Mesenchymal stem cell (in vitro differentiated cells and primary cell): ENCODE measurements at places on chromosomes 13 and 19.

DNA sequence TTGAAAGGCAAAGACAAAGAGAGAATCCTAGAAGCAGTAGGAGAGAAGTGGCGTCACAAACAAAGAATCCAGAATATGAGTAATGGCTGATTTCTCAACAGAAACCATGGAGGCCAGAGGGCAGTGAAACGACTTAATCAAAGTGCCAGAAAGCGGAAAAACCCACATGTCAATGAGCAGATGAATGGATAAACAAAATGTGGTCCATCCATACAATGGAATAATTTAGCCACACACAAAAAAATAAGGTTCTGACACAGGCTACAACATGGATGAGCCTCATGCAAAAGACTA, 52.2 kb upstream of the RANBP3 start:
- DNase-seq: peak; percentile 85
- peaks cover 6% of the 10 kb centered on the region for H3K36me3 ChIP-seq
- H3K4me1 ChIP-seq: no peaks in the 10 kb centered on the region
- H3K4me3 ChIP-seq: no peak overlapping the region
- no peaks in the 10 kb centered on the region for H3K27me3 ChIP-seq

- peak; percentile 90 for DNase-seq
- H3K27me3 ChIP-seq: no peaks in the 10 kb centered on the region
- H3K4me1 ChIP-seq: peaks cover 1% of the 10 kb centered on the region
Measured at GRCh38 chr13:108463340-108463739, 166.1 kb upstream of the MYO16 start.

DNA sequence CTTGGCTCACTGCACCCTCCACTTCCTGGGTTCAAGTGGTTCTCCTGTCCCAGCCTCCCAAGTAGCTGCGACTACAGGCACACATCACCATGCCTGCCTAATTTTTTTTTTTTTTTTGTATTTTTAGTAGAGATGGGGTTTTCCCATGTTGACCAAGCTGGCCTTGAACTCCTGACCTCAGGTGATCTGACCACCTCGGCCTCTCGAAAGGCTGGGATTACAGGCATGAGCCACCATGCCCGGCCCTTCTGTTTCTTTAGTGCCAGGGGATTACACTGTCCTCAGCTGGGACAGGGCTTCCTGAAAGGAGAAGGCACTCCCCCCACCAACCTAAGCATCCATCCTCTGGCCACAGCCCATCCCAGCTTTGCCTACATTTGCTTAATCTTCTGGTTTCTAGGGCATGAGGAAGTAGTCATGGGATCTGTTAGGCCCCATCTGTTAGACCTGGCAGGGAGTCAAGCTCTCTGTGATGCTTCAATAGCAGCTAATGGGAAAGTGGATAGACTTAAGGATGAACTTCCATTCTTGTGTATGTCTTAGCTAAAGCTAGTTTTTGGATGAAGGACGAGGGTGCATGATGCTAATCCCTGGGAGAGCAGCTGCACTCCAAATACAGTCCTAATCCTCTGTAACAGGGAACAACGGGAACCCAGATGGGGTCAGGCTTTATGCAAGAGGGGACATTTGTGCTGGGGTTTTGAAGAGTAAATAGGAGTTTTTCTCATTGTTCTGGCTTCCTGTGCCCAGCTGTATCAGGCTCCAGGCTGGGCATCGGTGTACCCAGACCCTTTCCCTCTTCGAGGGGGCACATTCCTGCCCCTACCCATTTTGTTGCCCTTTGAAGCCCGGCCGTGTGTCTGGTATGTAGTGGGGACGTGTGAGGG, 2.6 kb downstream of the VAV1 start:
- H3K4me3 ChIP-seq: no peak overlapping the region
- H3K27me3 ChIP-seq: peaks cover 4% of the 10 kb centered on the region
- H3K27ac ChIP-seq: no peak overlapping the region

- DNase-seq: peak; percentile 77
- H3K27ac ChIP-seq: no peak overlapping the region
- no peaks in the 10 kb centered on the region for H3K4me1 ChIP-seq
- no peak overlapping the region for H3K4me3 ChIP-seq
- H3K27me3 ChIP-seq: no peaks in the 10 kb centered on the region
Measured at GRCh38 chr13:59276436-59276835, 887.3 kb downstream of the DIAPH3 start.

GRCh38 chr19:8610041-8610935, at the start of gene ADAMTS10:
ADAMTS10 (minus strand) TSS chr19:8610715; CDS start chr19:8605710, 5,005 bp downstream.
- H3K27ac ChIP-seq: peak within 1 kb of the TSS; percentile 54
- peaks cover 28% of the 10 kb centered on the region for H3K4me1 ChIP-seq
- H3K36me3 ChIP-seq: no peaks in the 10 kb centered on the region
- no peaks in the 10 kb centered on the region for H3K27me3 ChIP-seq

DNA sequence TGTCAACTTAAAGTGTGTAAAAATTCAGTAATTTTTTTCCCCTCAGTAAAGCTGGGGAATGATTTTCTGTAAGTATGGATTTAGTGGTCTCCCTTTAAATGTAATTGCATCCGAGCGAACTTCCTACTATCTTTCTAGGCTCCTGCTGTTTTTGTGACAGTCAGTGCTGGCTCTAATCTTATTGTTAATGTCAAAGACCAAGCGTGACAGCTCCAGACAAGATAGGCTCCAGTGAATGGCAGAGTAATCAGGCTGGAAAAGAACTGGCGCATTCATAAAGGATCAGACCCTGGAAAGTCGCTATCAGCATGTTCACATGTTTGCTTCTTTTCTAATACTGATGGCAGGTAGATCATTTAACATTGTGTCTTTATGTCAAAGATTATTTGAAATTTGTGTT, 908.0 kb upstream of the ATXN8OS start:
- no peak overlapping the region for H3K27ac ChIP-seq
- H3K36me3 ChIP-seq: no peaks in the 10 kb centered on the region
- H3K27me3 ChIP-seq: no peaks in the 10 kb centered on the region
- no peak overlapping the region for H3K4me3 ChIP-seq

DNA sequence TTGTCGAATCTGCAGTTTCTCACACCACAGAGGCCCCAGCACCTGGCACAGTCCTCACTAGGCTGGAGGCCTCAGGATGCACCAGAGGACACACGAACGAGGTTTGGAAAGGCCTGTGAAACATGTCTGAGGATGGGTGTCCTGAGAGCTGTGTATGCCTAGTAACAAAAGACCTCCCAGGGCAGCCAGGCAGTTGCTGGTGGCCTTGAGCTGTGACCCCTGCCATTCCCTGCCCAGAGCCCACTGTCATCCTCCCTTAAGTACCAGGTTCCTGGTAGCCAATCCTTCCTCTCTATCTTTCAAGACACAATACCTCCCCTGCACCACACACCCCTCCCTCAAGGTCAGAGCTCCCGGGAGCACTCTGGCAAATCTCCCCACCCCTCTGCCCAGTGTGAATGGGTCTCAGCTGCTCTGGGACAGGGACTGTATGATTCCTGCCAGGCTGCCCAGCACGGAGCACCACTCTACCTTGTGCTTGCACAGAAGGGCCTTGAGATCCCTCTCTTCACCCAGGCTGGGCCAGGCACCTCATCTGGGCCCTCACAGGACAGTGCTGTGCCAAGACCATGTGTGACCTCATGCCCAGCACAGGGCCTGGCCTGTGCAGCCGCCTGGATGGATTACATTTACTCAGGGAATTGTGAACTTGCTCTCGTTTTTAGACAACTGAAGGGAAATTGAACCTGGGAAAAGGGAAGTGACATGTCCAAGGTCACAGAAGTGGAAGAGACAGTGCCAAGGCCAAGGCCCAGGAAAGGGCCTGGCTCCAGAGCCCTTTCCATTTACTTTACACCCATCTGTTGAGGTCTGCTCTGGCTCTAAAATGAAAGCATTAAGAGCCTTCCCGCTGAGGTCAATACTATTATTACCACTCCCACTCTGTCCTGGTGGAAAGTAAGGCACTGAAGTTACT, 2.2 kb downstream of the ZNF787 start:
- H3K27ac ChIP-seq: peak overlapping the region; percentile 89
- H3K4me1 ChIP-seq: peaks cover 38% of the 10 kb centered on the region
- H3K4me3 ChIP-seq: no peak overlapping the region
- DNase-seq: no peak

- H3K4me1 ChIP-seq: no peaks in the 10 kb centered on the region
- H3K4me3 ChIP-seq: no peak overlapping the region
- H3K27me3 ChIP-seq: no peaks in the 10 kb centered on the region
- no peak for DNase-seq
Measured at GRCh38 chr19:7968796-7969554, 25.5 kb upstream of the TIMM44 start.

GRCh38 chr19:4234862-4235201, 5.5 kb downstream of the EBI3 start:
- H3K4me1 ChIP-seq: peaks cover 7% of the 10 kb centered on the region
- peaks cover 31% of the 10 kb centered on the region for H3K27me3 ChIP-seq
- peaks cover 13% of the 10 kb centered on the region for H3K36me3 ChIP-seq
- DNase-seq: no peak

DNA sequence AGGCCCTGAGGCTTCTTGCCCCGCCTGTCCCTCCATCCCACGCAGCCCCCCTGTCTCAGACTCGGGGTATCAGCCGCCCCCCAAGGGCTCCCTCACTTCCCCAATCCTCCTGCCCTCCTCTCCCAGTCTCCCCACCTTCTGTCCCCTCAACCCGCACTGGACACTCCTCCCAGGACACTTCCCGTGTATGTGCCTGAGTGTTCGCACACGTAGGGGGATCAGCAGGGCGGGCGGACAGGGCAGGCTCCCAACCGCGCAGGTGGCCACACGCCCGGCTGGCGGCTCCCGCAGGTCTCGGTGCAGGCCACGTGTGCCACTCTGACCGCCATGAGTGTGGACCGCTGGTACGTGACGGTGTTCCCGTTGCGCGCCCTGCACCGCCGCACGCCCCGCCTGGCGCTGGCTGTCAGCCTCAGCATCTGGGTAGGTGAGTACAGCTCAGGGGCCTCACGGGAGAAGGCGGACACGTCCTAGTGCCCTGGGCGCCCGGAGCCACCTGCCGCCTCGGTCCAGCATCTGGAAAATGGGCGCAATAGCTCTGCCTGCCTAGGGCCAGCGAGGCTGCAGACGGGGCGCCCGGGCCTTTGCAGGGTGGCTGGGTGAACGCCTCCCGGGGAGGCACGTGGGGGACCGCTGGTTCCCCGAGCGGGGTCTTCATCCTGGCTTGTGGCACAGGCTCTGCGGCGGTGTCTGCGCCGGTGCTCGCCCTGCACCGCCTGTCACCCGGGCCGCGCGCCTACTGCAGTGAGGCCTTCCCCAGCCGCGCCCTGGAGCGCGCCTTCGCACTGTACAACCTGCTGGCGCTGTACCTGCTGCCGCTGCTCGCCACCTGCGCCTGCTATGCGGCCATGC, 2.3 kb downstream of the KISS1R start:
- DNase-seq: no peak
- H3K27ac ChIP-seq: no peak overlapping the region
- peaks cover 41% of the 10 kb centered on the region for H3K4me1 ChIP-seq
- H3K27me3 ChIP-seq: peaks cover 42% of the 10 kb centered on the region
- no peak overlapping the region for H3K4me3 ChIP-seq
- H3K36me3 ChIP-seq: no peaks in the 10 kb centered on the region

- H3K27ac ChIP-seq: no peak overlapping the region
- no peaks in the 10 kb centered on the region for H3K36me3 ChIP-seq
- no peaks in the 10 kb centered on the region for H3K4me1 ChIP-seq
- H3K4me3 ChIP-seq: no peak overlapping the region
Measured at GRCh38 chr13:64810750-64811149, 2419.4 kb downstream of the PCDH9 start.

GRCh38 chr13:59510386-59510785, 653.3 kb downstream of the DIAPH3 start:
- no peaks in the 10 kb centered on the region for H3K4me1 ChIP-seq
- DNase-seq: no peak
- H3K4me3 ChIP-seq: no peak overlapping the region
- H3K36me3 ChIP-seq: no peaks in the 10 kb centered on the region
- no peak overlapping the region for H3K27ac ChIP-seq
